ENCODE measurements at places on chromosomes 4 and X.

DNA sequence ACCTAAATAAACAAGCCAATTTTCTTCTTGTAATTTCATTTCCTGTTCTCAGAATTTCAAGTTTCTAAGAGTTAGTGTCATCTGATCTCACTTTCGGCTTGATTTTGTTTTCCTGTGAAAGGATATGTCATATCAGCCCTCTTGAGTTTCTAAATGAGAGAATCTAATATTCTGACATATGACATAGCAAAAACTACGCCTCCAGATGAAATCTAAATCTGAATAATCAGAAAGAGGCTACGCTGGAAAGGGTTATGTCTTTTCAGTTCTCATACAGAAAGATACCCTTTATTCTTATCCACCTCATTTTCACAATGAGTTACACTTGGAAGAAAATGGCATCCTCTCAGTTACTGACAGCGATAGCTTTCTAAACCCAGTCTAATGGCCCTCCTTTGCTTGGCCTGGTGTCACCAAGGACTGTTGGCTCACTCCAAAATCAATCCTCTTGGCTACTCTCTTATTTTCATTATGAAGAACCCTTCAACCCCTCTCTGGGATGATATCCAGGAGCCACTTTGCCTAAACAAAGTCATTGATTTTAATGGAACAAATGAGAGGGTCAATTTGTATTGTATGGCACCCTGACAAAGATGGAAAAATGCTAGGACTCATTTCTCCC is 65.6 kb downstream of the ASB9 start:
- no peak for DNase-seq

GRCh38 chr4:102477657-102478056 is 23.5 kb upstream of the NFKB1 start:
- DNase-seq = no peak

GRCh38 chr4:118865091-118865708 is 23.5 kb upstream of the SYNPO2 start:
- DNase-seq = no peak

DNA sequence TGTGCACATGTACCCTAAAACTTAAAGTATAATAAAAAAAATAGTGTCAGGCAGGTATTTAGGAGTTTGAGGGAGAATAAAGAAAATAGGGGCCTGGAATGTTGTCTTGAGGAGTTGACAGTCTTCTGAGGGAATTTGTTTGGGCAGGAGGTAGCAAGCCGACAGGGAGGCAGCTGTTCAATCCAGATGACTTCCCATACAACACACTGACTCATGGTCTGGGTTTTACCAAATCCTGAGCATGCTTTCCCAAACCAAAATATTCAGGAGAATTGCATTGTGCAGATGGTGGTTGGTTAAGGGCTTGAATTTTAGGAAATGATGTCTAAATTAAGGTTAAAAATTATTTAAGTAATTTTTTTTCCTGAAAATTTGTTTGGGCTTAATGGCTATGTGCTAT is 430.0 kb downstream of the INPP4B start:
- DNase-seq = no peak

DNA sequence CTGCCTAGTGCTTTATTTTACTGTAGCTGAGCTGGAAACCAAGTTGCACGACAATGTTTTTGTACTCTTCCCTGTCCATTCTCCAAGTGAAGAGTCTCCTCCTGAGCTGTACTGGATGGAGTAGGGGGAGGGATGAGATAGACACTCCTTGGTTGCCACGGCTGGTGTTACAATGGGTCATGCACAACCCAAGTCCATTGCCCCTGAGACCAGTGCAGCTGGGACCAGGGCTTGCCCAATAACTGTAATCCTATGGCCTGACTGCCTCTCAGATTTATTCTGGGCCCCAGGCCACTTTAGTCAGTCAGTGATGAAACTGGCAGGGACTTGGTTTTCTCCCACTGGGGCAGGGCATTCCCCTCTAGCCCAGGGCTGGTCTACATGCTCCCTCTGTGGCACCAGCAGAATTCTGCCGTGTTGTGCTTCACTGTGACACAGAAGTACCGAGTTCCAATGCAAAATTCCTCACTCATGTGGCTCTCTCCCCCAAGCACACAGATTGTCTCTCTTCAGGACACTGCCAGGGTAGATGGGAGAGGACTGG is 203.3 kb upstream of the PCDH18 start:
- no peak for DNase-seq

DNA sequence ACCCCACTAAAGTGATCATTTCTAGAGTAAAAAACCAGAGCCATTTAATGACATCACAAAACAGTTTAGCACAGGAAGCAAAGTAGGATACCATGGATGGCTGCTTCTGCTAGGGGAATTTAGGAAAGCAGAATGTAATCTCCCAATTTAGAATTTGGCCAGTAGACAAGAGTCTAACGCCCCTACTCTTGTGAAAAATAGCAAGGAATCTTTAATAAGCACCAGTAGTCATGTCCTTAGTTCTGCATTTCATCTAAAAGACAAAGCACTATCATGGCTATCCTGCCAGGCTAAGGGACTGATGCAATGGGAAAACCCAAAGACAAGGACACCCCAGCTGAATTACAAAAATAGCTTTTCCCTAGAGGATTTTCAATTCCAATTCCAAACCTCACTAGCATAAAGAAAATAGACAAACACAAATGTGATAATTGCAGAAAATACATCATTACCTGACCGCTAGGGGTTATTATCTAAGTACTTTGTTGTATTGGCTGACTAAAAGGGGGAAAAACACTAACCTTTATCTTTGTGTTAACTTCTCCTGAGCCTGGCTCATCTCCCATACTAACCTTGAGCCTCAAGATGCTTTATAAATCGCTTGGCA is 2.6 kb upstream of the AMMECR1 start:
- no peak for DNase-seq

DNA sequence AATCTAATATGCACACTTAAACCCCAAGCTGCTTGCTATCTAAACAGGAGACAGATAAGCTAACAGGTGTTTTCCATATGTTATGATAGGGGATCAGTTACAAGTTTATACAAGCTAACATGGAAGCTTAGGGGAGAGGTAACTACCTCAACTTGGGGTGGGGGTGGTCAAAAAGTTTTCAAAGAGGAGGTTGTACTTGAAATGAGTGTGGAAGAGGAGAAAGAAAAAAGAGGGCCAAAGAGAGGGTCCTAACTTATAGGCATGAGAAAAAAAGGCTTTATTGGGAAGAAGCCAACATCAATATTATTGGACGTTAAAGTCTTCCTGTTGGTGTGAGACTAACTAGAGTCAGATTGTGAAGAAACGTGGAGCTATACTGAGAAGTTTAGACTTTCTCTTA is 205.9 kb downstream of the NDST4 start:
- DNase-seq = no peak

DNA sequence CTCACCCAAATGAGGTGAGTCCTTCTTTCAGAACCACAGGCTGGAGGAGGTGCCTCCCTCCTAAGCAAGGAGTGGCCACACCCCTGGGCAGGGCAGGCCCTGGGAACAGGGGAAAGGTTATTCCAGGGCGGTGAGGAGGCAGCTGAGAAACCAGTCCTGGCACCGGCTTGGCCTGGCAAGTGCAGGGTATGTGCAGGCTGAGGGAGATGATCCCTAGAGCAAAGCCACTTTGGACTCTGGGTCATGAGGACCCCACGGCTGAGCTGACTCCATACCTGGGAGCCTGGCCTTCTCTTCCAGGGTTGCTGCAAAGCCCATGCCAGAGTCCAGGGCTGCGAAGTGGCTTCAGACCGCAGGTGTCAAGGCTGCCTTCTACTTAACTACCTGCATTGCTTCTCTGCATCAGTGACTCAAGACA is 49.5 kb upstream of the HELT start:
- no peak for DNase-seq

GRCh38 chr4:40253906-40254305 is 57.1 kb downstream of the RHOH start:
- no peak for DNase-seq

DNA sequence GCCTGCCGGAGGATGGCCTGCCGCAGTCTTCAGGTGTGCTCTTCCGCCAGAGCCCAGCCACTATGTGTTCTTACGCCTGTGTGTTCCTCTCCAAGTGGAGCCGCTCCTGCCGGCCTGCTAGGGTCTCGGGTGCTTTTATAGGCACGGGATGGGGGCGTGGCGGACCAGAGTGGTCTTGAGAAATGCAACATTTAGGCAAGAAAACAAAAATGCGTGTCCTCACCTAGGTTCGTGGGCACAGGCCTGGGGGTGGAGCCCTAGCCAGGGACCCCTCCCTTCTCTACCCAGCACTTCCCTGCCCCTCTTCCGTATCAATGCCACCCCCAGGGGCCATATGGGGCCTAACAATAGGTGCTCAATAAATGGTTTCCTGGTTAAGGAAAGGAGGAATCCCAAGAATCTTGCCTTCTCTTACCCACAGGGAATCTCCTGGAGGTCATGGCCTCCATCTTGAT is 34.4 kb upstream of the LRBA start:
- no peak for DNase-seq

DNA sequence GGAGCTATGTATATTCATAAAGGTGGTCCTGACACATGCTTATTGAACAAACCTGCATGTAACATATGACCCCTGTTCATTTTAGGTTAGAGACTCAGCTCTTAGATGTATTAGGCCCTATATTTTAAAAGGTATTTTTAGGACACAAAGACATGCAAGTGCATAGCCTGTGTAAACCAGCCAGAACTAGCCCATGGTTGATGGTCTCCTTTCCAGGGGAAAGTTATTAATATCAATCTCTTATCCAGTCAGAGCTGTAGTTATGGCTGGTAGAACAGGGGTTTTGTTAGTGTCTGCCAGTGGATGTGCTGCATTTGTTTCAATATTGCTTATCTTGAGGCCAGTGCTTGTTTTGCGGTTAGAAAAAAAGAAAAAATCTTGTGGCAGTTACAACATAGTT is 488.6 kb downstream of the KCTD8 start:
- no peak for DNase-seq

DNA sequence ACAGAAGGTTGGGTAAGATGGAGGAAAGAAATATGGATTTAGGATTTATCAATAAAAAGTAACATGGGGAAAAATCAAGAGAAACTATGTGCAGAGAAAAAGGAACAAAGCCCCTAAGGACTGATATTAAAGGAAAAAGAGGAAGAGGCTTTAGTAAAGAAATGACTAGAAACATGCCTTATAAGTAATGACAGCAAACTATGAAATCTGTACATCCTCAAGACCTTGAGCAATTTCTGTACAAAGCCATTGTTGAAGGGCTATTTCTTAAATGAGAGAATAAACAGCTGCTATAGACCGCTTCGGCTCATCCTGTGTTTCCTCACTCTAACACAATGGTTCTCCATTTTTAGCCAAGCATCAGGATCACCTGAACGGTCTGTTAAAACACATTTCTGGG is 180.3 kb upstream of the ATOH1 start:
- DNase-seq = no peak

DNA sequence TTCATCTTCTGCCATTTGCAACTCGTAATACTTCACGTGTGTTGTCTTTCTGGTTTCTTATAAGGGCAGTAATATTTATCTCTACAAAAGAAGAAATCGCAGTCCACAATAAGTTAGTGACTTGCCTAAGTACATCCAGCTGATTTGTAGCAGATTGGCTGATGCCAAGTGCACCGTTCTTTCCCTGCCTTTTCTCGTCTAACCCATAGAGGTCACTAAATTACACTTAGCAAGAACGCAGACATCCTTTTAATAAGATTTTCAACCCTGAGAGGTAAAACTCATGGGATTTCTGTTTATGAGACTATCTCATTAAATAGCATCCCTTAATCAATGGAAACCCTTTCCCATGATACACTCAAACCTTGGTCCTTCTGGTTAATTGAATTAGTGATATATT is 408.6 kb upstream of the ACTRT1 start:
- no peak for DNase-seq

DNA sequence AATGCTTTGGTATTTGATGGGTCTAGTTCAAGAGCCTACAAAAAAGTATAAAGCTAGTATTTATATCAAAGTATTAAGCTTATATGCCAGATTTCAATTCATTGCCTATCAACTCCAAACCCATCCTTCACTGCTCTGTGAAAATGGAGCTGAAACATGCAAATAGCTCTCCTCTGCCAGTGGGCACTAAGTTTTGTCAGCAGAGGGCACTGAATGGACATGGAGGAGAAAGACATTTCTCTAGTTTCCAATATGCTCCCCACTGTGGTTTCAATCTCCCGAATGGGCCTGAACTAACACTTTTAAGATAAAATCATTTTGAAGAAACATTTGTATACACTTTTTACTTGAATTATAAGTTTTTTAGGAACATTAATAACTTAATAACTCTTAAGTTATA is 12.4 kb downstream of the PPID start:
- DNase-seq = no peak

DNA sequence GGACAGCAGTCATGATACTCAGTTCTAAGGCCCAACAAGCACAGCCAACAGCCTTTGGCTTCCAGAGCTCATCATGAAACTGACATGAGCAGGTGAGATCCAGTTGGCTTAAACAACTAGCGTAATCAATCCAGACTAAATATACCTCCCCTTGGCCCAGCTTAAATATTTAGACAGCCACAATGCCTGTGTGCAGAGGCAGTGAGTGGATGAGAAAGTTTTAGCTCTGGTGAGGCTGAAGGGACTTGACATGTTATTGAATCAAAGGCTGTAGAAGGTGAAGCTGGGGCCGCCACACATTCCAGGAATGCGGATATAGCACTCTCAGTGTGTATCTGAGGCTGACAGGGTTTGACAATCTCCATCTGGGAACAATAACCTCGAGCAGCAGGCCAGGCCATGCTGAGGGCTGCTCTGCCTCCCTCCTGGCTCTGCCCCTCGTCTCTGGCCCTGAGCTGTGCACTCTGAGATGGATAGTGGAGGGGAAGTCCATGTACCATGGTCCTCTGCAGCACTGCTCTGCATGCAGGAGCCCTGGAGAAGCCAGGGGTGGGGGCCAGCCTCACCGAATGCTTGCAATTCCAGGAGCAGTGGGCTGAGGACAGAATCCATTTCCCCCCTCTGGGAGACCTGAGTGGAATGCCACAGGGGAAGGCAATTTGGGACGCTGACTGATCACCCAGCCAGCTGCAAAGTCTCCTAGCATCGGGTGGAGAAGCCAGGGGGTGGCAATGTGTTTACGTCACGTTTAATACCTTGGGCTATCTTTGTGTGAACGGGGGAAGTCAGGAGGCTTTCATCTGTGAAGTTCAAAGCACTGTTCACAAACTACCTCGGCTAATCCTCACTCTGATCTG is 37.3 kb upstream of the RASL11B start:
- no peak for DNase-seq

DNA sequence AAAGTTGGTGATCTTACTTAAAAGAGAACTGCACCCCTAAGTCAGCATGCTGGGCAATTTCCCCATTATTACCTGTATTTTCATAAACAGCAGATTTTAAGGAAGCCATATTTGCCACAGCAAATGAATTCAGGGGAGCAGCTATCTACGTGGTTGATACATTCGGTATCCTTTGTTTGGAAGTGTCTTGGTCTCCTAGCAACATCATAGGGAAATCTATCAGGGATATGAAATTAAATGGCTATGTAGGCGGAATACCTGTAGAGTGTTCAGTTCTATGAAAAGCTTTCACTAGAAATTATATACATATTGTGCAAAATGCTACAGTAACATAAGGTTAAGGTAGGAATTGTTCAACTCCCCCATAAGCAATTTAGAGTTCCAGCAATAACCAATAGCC is 157.2 kb upstream of the EMCN start:
- DNase-seq = no peak

DNA sequence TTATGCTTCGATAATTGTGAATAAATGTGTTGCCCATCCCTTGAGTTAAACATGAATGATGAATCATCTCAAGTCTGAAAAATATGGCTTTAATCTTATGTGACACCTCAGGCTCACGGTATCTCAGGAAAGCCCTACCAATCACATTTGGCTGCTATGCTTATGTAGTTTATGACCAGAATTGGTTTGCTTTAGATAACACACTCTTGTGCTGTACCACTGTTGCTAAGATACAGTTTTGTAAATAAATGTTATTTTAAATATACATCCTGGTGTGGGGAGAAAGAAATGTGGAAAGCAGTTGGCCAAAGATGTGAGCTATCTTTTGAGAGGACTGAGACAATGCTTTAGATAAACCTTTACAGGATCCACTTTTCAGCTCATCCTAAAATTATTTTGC is 63.2 kb downstream of the NPY1R start:
- DNase-seq = no peak
